Lower lobe of right lung (tissue), 2 donors: ENCODE measurements at places on chromosomes 1 and 21. TPM values are rescaled to one million over a fixed set of nuclear protein-coding genes. Genes with fewer than 3 reads are reported as not detected.

- no peak for DNase-seq
Measured at GRCh38 chr1:193031431-193031830, 27.7 kb downstream of the UCHL5 start.

The RGS8 gene
- total RNA-seq: not detected

DNA sequence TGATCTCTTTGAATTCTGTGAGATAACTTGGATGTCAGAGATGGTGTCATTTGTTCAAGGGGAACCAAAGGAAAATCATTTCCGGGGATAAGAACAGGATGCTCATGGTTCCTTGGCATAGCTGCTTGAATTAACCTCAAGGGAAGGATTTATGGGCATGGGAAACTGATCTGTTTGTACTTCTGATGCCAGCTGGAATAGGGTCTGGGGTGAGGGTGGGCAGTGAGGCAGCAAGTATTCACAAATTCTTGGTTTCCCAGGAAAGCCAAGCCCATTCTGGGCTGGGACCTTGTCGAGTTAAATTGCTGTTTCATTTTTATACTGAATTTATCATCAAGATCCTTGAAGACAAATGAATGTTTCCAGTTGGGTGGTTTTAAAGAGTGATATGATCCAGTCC, 14.1 kb downstream of the INTS3 start:
- DNase-seq: no peak

DNA sequence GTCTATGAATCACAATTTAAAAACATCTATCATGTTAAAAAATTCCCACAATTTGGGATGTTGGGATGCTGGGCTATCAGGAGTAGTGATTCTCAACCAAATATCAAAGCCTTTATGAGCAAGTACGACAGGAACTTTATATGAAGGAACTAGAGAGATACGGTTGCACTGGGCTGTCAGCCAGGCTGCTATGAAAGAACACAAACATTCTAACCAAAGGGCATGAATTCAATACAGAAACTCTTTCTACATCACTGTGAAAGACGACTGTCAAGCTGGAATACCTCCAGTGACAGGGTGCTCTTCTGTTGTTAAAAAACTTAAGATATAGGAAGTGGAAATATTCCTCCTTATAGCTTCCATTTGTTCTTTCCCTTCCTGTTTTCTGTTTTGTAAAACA, 9.8 kb downstream of the CACNA1E start:
- DNase-seq: no peak

The GPR157 gene
- 14.2 TPM for total RNA-seq

GRCh38 chr1:238248356-238248755, 357.6 kb upstream of the ZP4 start:
- no peak for DNase-seq

DNA sequence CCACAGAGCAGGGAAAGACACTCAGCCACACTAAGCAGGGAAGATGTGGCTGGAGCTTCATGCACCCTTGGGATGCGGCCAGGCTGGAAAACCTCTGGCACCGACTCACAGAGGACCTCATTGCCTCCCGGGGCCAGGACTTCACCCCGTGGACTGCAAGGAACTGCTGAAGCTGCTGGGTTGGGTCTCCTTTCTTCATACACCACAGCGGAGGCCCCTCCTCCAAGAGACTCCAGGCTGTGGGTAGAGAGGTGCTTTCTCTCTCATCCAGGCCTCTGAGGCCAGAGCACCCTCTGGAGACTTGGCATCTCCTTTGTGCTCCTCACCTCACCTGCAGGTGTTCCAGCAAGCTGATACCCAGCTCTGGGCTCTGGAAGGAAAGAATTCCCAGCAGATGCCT, 76.0 kb upstream of the EDN2 start:
- no peak for DNase-seq

GRCh38 chr1:69645477-69645876, 77.8 kb downstream of the LRRC7 start:
- DNase-seq: no peak

- DNase-seq: no peak
Measured at GRCh38 chr1:208161005-208161404, 83.2 kb downstream of the PLXNA2 start.
